ENCODE measurements at places on chromosomes 4 and X.

- DNase-seq: no peak
Measured at GRCh38 chrX:153610836-153611213, 11.9 kb upstream of the CCNQ start.

GRCh38 chr4:4518747-4519146 lies 23.1 kb downstream of the STX18 start:
- DNase-seq: no peak

DNA sequence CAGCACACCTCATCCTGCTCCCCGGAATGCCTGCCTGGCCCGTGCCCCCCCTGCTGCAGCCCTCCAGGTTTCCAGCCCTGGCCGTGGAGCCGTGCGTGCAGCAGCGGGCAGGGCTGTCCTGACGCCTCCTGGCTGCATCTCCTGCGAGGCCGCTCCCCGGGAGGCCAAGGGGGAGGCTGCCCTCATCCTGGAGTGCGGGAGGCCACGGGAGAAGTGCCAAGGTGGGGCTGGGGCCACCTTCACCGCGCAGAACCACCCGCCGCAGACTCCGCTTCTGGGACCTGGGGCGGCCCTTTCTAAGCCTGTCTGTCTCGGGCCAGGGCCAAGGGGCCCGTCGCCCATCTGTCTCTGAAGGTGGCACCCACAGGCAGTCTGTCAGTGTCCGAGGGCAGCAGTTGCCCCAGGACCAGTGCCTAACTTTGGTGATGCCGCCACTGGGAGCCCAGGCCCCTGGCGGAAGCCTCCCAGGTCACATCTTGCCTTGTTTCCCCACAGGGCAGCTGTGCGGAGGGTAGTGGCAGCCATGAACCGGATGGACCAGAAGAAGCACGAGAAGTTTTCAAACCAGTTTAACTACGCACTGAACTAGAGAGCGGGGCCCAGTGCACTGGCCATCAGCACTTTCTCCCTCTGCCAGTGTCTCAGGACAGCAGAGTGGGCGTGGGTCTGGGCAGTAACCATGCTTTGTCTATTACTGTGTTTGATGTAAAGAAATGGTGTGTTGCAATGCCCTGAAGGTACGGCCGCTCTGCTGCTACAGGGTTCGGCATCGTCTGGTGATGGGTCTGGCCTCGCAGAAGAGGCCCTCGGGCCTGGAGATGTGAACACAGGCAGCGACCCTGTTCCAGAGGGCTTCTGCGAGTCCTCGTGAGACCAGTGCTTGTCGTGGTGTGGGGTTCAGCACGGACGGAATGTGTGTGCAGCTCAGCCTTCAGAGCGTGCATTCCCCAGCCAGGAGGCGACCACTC lies 20.6 kb downstream of the NKX1-1 start:
- DNase-seq: no peak

GRCh38 chr4:19684084-19684483 lies 567.6 kb upstream of the SLIT2 start:
- no peak for DNase-seq

GRCh38 chrX:71250841-71251240 lies 3.1 kb downstream of the ZMYM3 start:
- DNase-seq: no peak

DNA sequence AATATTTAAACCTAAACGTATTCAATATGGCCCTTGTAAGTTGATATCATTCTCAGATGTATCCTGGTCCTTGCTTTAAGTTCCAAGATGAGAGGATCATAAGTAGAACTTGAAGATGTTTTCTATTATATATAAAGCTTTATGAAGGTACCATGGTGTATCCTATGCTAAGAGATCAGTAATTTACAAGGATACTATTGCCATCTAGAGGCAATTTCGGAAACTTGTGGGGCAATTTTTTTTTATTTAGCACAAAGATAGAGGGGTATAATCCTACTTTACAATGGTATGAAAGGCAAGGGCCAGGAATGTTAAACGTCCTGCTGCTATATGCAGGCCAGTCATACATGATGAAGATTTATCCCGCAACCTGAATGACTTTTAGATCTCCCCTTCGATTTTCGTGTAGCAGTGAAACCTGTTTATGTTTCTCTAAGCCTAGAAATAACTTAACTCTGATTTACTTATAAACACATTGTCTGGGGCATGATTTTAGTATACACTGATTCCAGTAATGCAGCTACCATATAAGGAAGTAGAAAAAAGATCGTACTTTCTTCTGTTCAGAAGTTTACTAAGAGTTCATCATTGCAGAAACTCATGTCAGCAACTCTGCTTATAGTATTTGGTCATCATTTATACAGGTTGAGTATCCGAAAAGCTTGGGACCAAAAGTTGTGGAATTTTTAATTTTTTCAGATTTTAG lies 2.6 kb downstream of the SLC25A31 start:
- DNase-seq: no peak

GRCh38 chr4:159205466-159205865 lies 102.6 kb downstream of the RAPGEF2 start:
- DNase-seq: no peak

- DNase-seq: no peak
Measured at GRCh38 chrX:73930300-73930699, 367.3 kb downstream of the CHIC1 start.

GRCh38 chr4:105061731-105062130 lies 84.9 kb upstream of the TET2 start:
- no peak for DNase-seq

DNA sequence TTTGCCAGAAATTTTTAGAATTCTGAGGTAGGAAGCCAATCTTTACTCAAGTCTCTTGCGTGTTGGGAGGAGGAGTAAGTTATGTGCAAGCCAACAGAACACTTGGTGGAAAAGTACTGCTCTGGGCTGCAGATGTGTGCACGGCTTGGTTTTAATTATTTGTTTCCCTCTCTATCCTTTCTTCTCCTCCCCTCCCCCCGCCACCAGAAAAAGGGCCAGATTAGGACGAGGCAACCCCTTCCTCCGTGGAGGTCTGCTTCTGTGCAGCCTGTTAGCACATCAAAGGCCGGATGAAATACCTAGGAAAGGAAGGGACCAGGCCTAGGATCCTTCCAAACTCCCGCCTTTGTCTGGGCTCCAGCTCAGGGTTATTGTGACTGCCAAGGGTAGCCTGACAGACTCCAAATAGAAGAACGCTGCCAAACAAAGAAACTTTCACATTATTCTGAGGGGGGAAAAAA lies 1.0 kb upstream of the PGRMC1 start:
- DNase-seq: no peak

DNA sequence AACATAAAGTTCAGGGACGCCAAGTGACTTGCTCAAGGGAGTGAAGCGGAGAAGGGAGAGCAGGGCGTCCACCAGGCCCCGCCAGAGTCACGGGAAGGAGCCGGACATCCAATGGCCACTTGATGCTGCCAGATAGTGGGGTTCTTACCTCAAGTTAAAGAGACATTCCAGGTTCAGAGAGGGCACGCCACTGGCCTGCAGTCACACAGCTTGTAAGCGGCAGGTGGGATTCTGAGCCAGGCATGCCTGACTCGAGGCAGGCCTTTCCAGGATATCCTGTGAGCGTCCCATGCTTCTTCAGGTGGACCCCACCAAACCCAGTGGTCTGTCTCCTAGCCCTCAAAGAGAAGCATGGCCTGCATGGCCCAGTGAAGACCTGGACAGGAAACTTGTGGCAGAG lies 2.4 kb downstream of the MAN2B2 start:
- no peak for DNase-seq

GRCh38 chr4:179804440-179804839 lies 2362.2 kb upstream of the AGA start:
- no peak for DNase-seq

GRCh38 chrX:66544181-66544580 lies 94.7 kb downstream of the EDA2R start:
- DNase-seq: no peak

GRCh38 chr4:147732518-147733235 lies 789 bp downstream of the ARHGAP10 start:
- peak; percentile 31 for DNase-seq

GRCh38 chr4:165612936-165613335 lies 234.1 kb downstream of the CPE start:
- no peak for DNase-seq

Measured in activated T-cell treated with anti-CD3 and anti-CD28 coated beads, Interleukin-2, amount 50 U/mL, for 48 hours (primary cell).